Upper lobe of left lung (tissue), 6 donors: ENCODE measurements at places on chromosomes 7 and 10. TPM values are rescaled to one million over a fixed set of nuclear protein-coding genes. Genes with fewer than 3 reads are reported as not detected.
A peak's percentile ranks its signal among the peaks of the same experiment; 100 is the strongest.

DNA sequence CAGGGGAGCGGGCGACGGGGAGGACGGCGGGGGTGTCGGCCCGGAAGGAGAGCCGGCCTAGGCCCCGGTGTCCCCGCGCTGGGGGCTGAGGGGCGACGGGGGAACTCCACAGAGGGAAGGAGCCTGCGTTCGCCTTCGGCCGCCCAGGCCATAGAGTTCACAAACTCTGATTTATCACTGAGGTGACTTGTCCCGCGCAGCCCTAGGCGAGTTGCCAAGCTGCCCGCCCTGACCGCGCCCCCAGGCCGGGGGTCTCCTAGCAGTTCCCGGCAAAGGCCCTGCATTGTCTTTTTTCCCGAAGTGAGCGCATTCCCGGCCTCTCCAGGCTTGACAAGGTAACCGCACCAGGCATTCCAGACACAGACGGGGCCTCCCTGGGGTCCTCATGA lies 2.9 kb upstream of the NKX6-2 start:
- no peak for DNase-seq

- no peak for DNase-seq
Observed at GRCh38 chr10:27134371-27134770, 19.8 kb downstream of the YME1L1 start.

GRCh38 chr7:74284781-74285259 lies 4.4 kb upstream of the CLIP2 start:
- DNase-seq, result no peak

- peak; percentile 33 for DNase-seq
Observed at GRCh38 chr7:2979201-2979631, 64.5 kb downstream of the CARD11 start.

DNA sequence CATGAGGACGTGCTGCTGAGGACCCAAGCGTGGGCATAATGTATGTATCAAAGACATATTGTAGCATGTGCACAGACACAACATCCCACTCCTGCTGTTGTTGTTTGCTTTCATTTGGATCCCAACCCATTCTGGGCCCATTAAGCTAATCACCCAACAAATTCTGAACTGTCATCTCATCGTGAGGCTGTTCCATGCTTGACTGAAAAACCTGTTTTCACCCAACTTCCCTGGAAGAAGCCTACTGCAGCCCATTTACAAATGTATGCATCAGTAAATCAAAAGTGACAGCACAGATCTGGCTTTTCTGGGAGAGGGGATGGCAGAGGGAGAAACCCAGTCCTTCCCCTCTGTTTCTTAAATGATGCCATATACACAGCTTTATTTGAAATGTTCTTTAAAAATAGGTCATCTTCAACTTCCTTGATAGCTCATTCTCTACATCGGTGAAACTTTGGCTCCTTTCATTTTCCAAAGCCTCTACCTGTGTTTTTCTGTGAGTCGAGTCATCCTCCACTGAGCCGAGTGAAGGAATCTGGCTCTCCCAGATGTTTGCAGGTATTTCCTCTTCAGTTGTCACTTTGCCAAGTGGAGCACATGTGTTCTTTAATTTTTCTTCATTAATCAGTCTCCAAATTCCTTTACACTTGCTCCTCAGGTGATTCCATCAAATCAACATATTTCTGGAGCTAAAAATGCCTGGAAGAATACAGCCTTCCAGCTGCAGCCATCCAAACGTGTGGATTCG lies 151.8 kb downstream of the CHN2 start:
- no peak for DNase-seq

GRCh38 chr10:6617309-6618076 lies 37.4 kb upstream of the PRKCQ start:
- DNase-seq, result no peak

- DNase-seq, result no peak
Observed at GRCh38 chr7:51228386-51228958, 88.1 kb downstream of the COBL start.

DNA sequence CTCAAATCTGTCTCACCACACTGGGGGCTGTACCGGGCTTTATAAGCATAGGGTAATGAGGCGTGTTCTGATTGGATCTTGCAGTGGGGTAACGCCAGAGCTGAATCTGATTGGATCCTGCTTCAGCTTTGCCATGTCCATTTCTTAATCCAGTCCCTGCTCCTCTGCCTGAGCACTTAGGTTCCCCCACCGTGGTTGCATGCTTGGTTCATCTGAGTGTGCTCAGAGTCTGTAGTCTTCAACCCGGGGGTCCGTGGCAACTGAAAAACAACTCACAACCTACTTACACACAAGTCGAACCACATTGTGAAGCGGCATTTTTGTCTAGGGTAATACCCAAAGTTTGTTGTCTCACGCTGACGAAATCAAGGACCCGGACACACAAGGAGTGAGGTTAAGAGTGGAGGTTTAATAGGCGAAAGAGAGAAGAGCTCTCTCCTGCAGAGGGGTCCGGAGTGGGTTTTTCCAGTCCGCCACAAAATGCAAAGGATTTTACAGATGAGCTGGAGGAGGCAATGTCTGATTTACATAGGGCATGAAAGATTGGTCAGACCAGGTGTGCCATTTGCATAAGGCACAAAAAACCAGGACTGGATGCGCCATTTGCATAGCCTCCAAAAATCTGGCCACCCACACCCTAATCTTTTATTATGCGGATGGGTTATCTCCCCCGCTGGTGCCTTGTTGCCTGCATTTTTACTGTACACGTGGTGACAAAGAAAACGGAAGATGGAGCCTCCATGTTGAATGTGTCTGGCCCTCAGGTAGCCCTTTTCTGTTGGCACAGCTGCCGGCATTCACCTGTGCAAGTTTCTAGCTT lies 641.8 kb upstream of the FOXK1 start:
- no peak for DNase-seq

DNA sequence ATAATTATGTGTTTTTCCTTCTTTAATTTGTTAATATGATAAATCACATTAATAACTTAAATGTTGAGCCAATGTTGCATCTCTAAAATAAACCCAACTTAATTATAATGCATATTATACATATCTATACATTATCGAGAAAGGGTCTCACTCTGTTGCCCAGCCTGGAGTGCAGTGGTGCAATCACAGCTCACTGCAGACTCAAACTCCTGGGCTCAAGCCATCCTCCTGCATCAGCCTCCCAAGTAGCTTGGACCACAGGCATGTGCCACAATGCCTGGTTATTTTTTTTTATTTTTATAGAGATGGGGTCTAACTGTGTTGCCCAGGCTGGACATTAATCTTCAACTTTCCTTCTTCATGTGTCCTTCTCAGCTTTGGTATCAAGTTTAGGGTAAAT lies 98.9 kb downstream of the INHBA start:
- no peak for DNase-seq

DNA sequence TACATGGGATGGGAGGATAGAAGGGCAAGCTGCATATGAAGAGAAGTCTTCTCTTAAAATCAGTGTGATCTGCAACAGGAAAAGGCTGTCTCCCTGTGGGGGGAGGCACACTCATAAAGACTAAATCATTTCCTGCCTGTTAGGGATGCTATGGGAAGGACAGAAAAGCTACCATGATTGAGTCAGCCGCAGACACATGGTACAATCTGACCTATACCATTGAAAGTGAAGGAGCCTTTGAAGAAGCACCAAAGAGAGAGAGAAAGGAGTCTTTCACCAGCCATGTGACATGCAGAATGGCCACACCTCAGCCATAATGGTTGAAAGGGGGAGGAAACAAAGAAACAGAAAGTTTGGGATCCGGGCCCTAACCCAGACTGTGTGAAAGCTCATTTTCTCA lies 29.1 kb downstream of the NUDCD3 start:
- DNase-seq, result no peak

DNA sequence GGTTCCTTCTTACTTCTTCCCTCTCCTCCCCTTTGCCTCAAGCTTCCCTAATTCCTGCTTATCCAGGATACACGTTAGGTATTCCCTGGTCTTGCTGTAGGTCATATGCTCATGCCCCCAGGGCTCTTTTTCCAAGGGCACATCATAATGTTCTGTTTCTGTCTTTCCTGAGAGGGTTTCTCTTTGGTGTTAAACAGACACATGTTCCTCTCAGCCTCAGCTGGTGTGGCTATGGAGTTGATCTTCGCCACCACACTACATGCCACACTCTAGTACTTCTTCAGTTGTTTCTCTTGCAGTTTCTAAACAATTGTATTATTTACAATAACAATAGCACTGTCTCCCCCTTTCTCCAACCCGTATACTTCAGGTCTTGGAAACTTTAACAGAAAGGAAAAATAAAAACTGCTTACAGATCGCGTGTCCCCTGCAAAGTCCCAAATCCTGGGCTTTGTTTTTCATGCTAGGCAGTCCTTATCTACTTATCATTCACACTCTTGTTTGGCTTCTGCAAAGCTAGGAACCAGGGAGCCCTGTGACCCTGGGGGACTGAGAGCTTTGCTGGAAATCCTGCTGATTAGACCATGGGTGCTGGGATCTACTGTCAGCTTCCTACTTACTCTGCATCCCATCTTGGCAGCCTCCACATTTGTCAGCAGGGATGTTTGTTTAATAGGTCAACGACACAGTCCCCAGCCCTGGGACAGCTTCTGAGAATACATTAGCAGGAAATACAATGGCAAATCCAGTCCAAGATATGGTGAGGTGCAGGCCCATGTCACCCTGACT lies 193.9 kb upstream of the BMPER start:
- DNase-seq, result no peak

DNA sequence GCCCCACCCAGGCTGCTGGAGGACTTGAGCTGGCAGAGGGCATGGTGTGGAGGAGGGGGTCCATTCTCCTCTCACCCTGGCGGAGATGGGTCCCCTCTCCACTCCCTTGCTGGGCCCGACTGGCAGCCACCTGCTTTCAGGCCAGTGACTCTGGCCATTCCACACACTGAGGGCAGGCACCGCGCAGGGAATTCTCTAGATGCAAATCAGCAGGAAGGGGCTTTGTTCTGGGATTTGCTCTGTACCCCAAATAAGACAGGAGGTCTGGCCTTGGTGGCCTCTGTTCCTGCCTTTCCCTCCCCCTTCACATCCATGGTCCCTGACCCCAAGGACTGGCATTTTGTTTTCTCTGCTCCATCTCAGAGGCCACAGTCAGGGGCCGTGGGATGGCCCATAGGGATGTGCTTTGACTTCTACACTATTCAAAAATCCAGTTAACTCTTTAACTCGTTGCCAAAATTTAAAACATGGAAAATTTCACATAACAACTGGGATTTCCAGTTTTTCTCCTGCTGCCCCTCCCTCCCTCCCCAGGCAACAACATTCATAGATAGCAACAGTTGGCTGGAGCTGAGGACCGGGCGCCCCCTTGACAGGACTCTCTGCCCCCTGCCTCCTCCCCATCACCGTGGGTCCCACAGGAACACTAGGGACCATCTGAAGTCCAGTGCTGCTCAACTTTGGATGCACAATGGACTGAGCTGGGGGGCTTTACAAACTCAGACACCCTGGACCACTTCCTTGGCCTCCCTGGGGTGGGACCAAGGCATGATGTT lies 33.9 kb downstream of the PPIF start:
- DNase-seq, result no peak

DNA sequence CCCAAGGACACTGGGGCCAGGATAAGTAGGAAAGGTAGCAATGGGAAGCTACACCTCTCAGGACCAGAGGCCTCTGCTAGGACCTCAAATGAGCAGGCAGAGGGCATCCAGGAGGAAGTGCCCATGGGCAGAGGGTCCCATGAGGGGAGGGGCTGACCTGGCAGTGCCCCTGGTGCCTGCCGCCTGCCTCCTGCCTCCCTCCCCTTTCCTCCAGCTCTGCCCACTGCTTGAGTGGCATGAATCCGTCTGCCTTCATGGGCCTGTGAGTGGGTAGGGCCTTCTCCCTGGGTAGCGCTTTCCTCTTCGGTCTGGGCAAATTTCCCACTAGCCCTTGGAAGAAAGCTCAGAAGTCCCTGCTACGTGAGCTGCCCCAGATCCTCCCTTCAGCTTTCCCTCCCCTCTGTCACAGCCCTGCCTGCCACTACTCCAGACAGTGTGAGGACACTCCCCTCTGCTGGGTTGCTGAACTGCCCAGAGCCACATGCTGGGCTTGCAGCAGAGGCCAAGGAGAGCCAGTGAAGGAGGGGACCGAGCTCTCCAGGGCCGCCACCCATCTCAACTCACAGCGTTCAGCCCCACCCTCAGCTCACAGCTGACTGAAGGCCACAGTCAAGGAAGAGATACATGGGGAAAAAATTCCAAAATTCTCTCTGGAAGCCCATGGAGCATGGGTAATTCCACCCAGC lies 141.4 kb downstream of the ARHGAP22 start:
- DNase-seq, result no peak

GRCh38 chr10:107540981-107541380 lies 376.5 kb upstream of the SORCS1 start:
- DNase-seq, result no peak

DNA sequence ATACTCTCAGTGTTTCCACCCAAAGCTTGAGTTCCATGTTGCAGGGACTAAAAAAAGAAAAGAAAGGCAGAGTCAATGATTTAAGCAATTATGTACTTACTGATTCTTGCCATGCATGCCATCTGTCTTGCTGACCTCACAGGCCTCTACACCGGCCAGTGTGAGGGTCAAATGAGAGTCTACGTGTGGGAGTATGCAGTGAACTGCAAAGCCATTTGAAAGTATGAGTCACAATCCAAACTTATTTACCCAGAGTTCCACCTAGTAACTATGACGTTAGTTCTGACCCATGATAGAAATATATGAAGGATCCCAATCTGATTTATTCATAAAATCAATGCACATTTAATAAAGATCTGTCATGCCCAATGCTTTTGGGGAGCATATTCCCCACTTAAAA lies 26.5 kb downstream of the PDE1C start:
- no peak for DNase-seq

DNA sequence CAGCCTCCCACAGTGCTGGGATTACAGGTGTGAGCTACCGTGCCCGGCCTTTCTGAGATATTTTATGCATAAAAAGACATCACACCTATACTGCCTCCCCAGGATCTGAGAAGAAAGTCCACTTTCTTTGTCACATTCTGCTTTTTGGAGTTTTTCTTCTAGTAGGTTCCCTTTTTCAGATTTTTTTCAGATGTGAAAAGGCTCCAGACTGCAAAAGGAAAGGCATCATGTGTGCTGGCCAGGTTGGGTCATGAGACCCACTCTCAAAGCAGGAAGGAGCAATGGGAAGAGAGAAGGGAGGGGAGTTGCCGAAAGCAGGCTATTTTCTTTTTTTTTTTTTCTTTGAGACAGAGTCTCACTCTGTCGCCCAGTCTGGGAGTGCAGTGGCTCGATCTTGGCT lies 10.8 kb downstream of the BLVRA start:
- no peak for DNase-seq

GRCh38 chr7:141462958-141463357 lies 88.3 kb upstream of the AGK start:
- DNase-seq, result no peak

Gene AMPH
- total RNA-seq, result 25.1 TPM

Gene PKD1L1
- total RNA-seq, result 1.0 TPM

Gene PPP2R2D
- 24.7 TPM for total RNA-seq

Gene HECW1
- total RNA-seq, result 0.76 TPM

Gene GCK
- 0.30 TPM for total RNA-seq

Gene AMZ1
- total RNA-seq, result 8.4 TPM
